ENCODE measurements at places on chromosomes 4 and X. TPM values are rescaled to one million over a fixed set of nuclear protein-coding genes. Genes with fewer than 3 reads are reported as not detected.

DNA sequence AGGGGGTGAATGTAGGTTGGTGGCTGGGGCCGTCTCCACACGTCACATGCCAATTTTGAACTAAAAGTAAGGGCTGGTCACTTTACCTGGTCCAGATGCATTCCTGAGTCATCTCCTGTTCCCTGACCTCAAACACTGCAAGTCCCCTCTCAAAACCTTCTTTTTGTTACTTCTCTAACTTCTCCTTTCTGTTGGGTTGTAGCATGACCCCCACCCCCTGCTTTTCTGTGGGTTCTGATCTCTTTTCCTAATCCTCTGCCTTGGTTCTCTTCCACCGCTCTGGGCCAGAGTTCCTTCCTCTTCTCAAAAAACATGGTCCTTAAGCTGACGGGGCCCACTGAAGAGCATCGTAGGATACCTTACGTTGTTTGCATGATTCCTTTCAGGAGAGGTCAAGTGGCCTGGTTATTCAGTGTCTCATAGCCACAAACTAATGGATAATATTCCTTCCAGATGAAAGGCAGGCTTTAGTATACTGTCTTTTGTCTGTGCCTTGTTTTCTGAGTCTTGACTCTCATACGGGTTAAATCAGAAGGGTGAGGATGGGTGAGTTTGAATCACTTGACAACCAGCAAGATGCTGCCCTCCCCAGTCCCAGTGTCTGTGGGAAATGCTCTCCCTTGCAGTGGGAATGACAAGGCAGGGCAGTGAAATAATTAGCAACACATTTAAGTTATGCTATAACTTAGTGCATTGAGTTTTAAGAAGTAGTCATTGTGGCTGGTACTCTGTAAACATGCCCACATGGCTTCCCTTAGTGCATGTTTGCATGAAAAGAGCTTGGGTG, 15.1 kb downstream of the SMS start:
- DNase-seq, result no peak

- no peak for DNase-seq
Measured at GRCh38 chr4:184513802-184514120, 39.4 kb upstream of the IRF2 start.

DNA sequence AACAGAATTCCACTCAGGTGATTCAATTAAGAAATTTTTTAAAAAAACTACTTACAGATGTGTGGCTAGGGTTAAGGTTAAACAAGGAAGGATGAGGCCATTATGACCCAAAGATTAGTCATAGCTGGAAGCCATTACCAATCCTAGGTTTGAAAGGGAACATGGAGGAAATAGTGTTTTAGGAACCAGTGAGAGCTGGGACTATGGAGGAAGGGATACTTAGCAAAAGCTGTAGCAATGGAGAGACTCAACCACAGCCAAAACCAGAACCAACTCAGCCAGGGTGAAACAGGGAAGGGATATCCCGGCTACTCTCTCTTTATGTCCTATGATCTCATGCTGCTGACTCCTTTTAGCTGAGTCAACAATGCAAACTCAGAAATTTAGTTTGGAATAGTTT, 148.6 kb upstream of the CNKSR2 start:
- no peak for DNase-seq

GRCh38 chr4:26647523-26648224, 63.8 kb downstream of the TBC1D19 start:
- DNase-seq, result no peak

DNA sequence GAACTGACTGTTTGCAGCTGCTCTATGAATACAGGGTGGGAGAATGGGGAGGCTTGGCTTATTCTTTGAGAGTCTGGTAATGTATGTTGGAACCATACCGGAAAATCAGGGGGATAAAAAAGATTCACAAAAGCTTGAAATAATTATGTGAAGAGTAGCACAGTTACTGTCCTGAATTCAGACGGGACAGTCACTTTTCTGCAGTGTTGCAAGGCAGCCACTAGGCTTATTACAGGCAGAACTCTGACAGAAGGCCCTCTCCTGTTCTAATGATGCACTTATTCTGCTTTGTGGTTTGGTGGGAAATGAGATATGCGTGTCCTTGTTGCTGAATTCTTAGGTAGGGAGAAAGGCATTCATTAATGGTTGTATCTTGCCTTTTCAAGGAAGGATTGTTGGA, 37.2 kb downstream of the GUCY1B1 start:
- no peak for DNase-seq

- no peak for DNase-seq
Measured at GRCh38 chrX:33330798-33331197, 119.4 kb upstream of the DMD start.

GRCh38 chr4:69088473-69088872, 7.8 kb upstream of the UGT2B7 start:
- DNase-seq, result no peak

- DNase-seq, result no peak
Measured at GRCh38 chr4:17368408-17368807, 143.5 kb downstream of the QDPR start.

- DNase-seq, result no peak
Measured at GRCh38 chrX:31136144-31136611, 64.3 kb upstream of the FTHL17 start.

GRCh38 chrX:109533631-109534030, 3.0 kb upstream of the NXT2 start:
- DNase-seq, result no peak

DNA sequence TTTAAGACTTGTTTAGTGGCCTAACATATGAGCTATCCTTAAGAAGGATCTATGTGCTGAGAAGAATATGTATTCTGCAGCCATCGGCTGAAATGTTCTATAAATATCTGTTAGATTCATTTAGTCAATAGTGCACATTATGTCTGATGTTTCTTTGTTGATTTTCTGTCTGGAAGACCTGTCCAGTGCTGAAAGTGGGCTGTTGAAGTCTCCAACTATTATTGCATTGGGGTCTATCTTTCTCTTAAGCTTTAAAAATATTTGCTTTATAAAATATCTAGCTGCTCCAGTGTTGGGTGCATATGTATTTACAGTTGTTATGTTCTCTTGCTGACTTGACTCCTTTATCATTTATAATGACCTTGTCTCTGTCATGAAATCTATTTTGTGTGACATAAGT, 9.4 kb upstream of the BLTP1 start:
- no peak for DNase-seq

DNA sequence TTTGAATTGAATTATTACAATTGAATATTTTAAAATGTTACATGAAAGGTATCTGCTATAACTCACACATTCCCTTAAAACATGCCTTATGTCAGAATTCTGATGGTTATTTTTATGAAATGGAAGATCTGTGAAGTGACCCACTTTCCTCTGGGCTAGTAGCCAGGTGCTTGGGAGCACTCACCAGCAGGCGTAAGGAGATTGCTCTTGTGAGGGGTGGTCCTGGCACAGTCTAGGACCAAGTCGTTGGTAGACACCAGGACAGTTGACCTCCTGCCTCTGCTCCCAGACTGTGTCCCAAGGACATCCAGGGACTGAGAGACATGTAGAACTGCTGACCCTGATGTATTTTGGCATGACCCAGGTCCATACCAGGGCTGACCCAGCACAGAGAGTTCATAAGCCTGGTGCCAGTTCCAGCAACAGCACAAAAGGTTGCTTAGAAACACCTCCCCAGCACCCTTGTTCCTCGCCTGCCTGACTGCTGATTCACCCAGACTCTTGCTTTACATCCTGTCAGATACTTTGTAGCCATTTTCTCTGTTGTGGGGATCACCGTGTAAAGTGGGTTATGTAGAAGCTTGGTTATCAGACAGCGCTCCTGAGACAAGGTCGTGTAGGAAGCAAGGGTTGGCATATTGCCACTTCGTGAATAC, 48.5 kb downstream of the NELFA start:
- no peak for DNase-seq

GRCh38 chr4:154158361-154159155, 333.0 kb downstream of the DCHS2 start:
- no peak for DNase-seq

GRCh38 chr4:88353324-88353723, 25.3 kb upstream of the HERC6 start:
- no peak for DNase-seq

DNA sequence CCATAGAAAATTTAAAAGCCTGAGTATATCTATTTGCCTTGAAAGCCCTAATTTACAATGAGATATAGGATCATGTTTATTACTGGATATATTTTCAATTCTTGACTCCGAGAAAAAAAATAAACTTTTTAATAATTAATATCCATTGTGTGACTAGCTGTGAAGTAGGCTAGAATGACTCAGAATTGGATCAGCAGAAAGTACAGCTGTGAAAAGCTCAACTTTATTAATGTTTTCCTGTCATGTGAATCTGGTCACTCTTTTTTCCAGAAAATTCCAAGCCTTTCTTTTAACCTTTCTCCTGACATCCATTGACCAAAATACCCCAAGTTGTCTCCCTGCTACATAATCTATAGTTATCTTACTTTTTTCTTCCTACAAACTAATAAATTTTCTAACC, 171.8 kb upstream of the PACRGL start:
- no peak for DNase-seq

DNA sequence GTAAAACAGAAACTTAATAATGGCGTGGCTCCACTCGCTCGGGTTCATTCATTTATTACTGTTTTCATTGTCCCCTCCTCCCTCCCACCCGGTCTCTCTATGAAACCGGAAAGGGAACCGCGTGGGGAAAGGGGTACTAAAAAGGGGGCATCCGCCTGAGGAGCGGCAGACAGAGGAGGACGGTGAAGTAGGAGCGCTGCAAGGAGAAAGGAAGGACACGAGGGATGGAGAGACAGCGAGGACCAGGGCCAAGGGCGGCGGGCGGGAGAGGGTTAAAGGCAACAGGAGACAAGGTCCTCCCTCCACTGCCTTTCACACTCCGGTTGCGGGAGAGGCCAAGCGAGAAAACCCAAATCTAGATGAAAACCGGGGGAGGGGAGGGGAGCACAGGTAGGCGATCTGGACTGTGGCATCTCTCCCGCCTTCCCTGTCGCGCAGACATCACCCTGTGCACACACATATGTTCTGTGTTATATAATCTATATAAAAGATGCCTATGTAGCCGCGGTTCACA, 829 bp downstream of the ELOVL6 start:
- DNase-seq, result no peak

- DNase-seq, result no peak
Measured at GRCh38 chr4:104735174-104735573, 240.5 kb upstream of the CXXC4 start.

DNA sequence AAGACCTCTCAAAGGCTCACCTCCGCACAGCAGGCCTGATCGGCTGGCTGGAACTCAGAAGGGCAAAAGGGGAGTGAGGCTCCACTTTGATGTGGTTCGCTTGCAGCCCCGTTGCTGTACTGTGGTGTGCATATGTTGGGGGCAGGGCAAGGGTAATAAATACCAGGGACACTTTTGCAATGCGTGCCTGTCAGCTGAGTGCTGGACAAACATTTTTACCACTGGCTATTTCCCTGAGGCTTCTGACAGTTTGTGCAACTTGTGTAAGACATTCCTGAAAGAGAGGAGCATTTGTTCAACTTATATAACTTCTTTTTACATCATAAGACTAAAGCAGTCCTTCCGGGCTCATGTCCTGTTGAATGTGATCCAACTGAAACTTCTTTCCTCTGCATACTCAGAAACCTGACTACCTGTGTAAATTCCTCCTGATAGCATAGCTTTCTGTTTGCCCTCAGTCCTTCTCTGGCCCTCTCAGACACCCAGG, 82.3 kb downstream of the SPRY1 start:
- DNase-seq, result peak; percentile 92

GRCh38 chrX:143580266-143580665, 55.6 kb downstream of the SLITRK4 start:
- DNase-seq, result no peak

DNA sequence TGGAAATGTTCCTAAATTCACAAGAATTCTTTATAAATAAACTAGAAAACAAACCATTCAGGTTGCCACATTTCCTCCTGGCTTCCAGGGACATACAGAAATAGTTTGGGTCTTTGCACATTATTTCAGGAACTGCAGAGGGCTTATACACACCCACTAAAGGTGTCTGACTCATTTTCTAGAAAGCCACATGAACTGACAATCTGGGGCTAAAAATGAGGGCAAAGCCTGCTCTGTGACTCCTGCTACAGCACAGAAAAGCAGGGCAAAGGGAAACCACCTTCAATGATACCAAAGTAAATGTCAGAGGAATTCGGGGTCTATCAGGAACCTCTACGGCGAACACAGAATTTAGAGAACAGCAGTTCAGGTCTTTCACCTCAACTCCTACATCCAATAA, 112.2 kb upstream of the MAP3K15 start:
- peak; percentile 25 for DNase-seq

- no peak for DNase-seq
Measured at GRCh38 chrX:128438082-128438481, 385.9 kb upstream of the ACTRT1 start.

DNA sequence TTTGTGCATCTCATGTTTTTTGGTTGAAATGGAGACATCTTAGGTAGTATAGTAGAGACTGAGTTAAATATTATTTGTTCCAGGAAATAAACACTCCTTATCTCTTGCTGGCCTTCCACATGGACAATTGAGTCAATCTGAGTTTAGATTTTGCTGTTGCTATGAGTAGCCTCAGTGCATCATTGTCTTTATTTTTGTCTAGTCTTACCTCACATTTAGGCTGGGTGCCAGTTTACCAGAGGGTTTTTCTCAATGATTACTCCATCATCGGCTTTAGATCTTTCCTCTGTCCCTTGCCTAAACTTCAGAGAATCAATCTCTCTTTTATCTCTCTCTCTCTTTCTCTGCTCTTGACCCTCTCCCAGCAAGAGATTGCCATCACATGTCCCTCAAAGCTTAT, 73.6 kb downstream of the GABRB1 start:
- DNase-seq, result no peak

- no peak for DNase-seq
Measured at GRCh38 chrX:124190440-124190839, 142.0 kb upstream of the TEX13D start.

DNA sequence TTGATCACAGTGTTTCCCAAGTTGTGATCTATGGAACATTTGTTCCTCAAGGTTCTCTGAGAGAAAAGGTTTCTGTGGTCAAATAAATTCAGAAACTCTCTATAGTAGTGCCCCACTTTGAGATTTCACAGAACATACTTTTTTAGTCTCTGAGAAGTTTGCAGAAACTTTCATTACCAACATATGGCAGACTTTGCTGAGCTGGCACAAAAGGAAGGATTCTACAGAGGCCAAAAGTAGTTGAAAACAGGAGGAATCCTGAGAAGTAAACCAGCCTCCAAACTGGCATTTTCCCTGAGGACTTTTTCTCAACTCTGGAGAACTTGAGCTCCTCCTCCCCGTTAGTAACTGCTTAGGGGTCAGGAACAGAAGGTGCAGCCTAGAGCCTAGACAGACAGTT, 117.8 kb upstream of the ESX1 start:
- DNase-seq, result no peak

Gene SLC26A1
- 1.3 TPM for total RNA-seq

Gene LNX1
- 3.3 TPM for total RNA-seq

Gene MRPL1
- total RNA-seq, result 16.7 TPM

Gene MAGEB4
- total RNA-seq, result not detected

Gene SSX4B
- not detected for total RNA-seq

Gene GLRA2
- total RNA-seq, result not detected

Gene MID1
- total RNA-seq, result 57.0 TPM

Gene DMRTC1B
- not detected for total RNA-seq

Gene ETDA
- not detected for total RNA-seq

Gene CCNQ
- 33.9 TPM for total RNA-seq

Gene RTL3
- not detected for total RNA-seq

Gene CTAG2
- total RNA-seq, result not detected

Gene SLITRK4
- total RNA-seq, result not detected

Gene HSFX3
- not detected for total RNA-seq

Gene FAT4
- total RNA-seq, result 4.5 TPM

Gene CYTL1
- total RNA-seq, result not detected

Gene PCDH11X
- not detected for total RNA-seq
